IMR-90 (cell line): ENCODE measurements at places on chromosomes 1 and 21. TPM values are rescaled to one million over a fixed set of nuclear protein-coding genes. Genes with fewer than 3 reads are reported as not detected.

The CDC20 gene
- total RNA-seq, result 78.0 and 103 TPM in 2 replicates

The TPTE gene
- not detected in 2 replicates for total RNA-seq

The RBP7 gene
- not detected in 2 replicates for total RNA-seq

DNA sequence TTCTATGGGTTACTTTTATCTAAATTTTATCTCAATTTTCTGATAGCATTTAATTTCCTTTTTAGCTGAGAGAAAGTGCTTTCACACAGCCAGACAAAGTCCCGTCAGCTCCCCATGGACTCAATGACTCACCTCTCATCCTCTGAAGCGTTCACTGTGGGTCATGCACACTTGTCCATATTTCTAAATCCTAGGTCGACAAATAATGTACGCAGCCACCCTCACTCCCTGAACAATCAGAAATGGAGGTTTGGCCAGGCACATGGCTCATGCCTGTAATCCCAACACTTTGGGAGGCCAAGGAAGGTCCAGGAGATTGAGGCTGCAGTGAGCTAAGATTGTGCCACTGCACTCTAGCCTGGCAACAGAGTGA lies 42.4 kb upstream of the COA6 start:
- H3K4me1 ChIP-seq, result peaks cover 3% of the 10 kb centered on the region
- no peaks in the 10 kb centered on the region for H3K36me3 ChIP-seq
- no peak overlapping the region for H3K27ac ChIP-seq

- no peaks in the 10 kb centered on the region for H3K36me3 ChIP-seq
- DNase-seq, result no peak
- H3K4me1 ChIP-seq, result no peaks in the 10 kb centered on the region
- H3K27me3 ChIP-seq, result no peaks in the 10 kb centered on the region
- no peak overlapping the region for H3K27ac ChIP-seq
Observed at GRCh38 chr21:18275781-18276180, 31.1 kb downstream of the CHODL start.

- H3K36me3 ChIP-seq, result no peaks in the 10 kb centered on the region
- H3K27me3 ChIP-seq, result no peaks in the 10 kb centered on the region
- no peak overlapping the region for H3K4me3 ChIP-seq
- no peak for DNase-seq
Observed at GRCh38 chr21:46081862-46082712, 15.8 kb upstream of the COL6A2 start.

DNA sequence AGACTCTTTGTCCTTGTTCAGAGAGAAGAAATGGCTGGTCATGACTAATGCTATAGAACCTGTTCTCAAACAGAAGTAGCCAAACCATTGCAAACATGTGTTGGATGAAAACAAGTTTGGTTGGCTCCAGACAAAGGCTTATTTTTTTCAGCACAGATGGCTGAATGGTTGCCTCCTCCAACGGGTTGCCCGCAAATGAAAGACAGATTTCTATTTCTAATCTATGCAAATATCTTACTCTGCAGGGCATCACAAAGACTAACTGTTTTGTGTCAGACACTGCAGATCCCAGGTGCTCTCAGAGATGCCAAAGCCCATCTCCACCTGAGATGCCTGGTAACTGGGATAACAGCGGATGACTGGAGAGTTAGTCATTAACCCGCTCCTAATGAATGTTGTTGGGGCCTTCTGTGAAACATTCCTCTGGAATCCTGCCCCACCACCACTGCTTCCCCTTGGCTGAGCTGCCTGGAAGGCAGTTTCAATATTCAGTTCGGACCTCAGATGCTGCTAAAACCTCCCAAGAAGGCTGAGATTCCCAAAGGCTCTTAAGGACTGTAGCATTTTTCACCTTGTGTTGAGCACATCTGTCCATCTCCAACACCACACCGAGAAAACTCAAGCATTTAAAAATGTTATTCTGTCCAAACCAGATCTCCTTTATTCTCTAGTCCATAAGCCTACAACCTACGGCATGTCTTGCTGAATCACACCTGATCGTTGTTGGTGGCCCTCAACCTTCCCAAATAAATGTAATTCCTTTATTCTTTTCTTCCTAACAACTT lies 104.4 kb downstream of the PTPN14 start:
- H3K4me3 ChIP-seq, result peak overlapping the region; percentile 22; the same call in 1 of the 2 replicates
- peaks cover 15% of the 10 kb centered on the region for H3K4me1 ChIP-seq
- 0 out of 2 replicates have a peak, but pooled peaks cover 3% of the 10 kb centered on the region for H3K36me3 ChIP-seq
- DNase-seq, result peak; percentile 93
- no peaks in the 10 kb centered on the region for H3K27me3 ChIP-seq

The NUP210L gene
- total RNA-seq, result under 0.01 TPM in 2 replicates

The HUNK gene
- total RNA-seq, result 1.1 and 2.0 TPM in 2 replicates

DNA sequence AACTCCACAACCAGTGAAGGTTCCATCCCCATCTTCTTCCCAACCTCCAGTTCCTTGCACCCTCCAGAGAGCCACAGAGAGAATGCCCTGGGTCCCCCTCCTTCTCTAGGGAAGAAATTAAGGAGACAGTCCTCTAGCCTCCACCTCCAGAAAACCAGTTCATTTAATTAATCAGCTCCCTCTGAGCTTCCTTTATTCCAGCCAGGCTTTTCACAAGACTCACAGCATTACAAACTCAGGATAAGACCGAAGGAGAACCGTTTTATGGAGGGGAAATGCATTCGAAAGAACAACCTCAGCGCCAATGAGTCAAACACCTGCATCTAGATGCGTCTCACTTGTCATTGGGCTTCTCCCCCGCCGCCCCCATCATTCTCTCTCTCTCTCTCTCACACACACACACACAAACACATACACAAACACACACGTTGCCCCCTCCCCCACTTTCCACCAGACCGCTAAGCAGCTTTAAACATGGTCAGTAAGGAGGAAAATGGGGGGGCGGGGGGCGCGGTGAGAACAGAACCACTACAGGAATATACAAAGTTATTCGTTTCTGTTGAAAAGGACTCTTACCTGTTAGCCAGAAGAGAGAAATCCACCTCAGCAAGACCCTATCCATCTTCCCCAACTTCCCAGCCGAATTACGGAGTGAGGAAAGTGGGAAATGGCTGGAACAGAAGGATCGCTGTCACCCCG lies 544 bp downstream of the ILDR2 start:
- H3K27me3 ChIP-seq, result peaks cover 39% of the 10 kb centered on the region
- DNase-seq, result no peak
- peak overlapping the region; percentile 74 for H3K4me3 ChIP-seq
- no peaks in the 10 kb centered on the region for H3K36me3 ChIP-seq

DNA sequence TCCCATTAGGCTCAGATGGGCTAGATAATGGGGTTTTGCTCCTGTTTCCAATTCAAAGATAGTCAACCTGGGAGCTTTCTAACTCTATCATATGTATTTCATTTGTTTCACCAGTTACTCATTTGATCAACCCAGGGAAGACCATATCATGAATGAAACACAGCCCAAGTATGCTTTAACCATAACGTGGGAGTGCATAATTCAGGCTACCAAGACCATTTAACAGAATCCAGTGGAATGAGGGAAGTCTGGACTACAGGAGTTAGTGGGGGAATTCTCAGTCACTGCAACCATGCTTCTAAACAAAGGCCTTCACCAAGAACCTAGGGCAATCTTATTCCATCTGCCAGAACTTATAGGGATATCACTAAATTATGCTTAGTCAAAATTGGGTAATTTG lies 15.0 kb upstream of the SLC16A1 start:
- H3K4me1 ChIP-seq, result no peaks in the 10 kb centered on the region; the same call in 1 of the 2 replicates
- H3K27ac ChIP-seq, result no peak overlapping the region
- peak; percentile 76 for DNase-seq
- no peak overlapping the region for H3K4me3 ChIP-seq
- no peaks in the 10 kb centered on the region for H3K27me3 ChIP-seq
- peaks cover 13% of the 10 kb centered on the region for H3K36me3 ChIP-seq

The ETV3L gene
- not detected in 2 replicates for total RNA-seq

DNA sequence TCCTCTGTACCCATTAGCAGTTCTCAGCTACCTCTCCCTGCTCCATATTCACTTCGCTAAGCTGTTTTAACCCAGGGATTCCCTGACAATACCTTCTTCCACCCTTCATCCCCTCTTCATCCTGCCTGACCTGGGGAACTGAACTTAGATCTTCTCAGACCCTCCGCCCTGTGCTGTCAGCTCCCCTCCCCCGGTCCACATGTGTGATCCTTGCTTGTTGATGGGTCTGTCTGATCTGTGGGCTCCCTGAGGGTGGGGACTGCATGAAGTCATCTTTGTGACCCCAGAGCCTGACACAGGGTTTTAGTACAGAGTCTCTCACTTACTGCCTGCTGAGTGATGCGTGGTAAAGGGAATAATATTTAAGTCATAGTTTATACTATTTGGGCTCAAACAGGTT lies 11.8 kb downstream of the CHAF1B start:
- no peak overlapping the region for H3K27ac ChIP-seq
- H3K4me1 ChIP-seq, result no peaks in the 10 kb centered on the region
- H3K4me3 ChIP-seq, result no peak overlapping the region
- H3K36me3 ChIP-seq, result peaks cover 5% of the 10 kb centered on the region; the same call in 1 of the 2 replicates

The MAGOH gene
- total RNA-seq, result 3.8 and 26.4 TPM in 2 replicates

- peak; percentile 50 for DNase-seq
- H3K36me3 ChIP-seq, result peaks cover 8% of the 10 kb centered on the region
- peaks cover 9% of the 10 kb centered on the region; the same call in 1 of the 2 replicates for H3K4me1 ChIP-seq
- H3K4me3 ChIP-seq, result no peak overlapping the region
- H3K27me3 ChIP-seq, result no peaks in the 10 kb centered on the region
Observed at GRCh38 chr1:91684481-91685196, 184.0 kb downstream of the CDC7 start.

The MEF2D gene
- 2.9 and 3.6 TPM in 2 replicates for total RNA-seq

- H3K27ac ChIP-seq, result no peak overlapping the region
- DNase-seq, result no peak
- no peaks in the 10 kb centered on the region for H3K36me3 ChIP-seq
- H3K27me3 ChIP-seq, result peaks cover 78% of the 10 kb centered on the region
- H3K4me1 ChIP-seq, result peaks cover 2% of the 10 kb centered on the region
Observed at GRCh38 chr1:6418668-6419396, 887 bp downstream of the HES2 start.
